Breast epithelium (tissue), 4 donors: ENCODE measurements at places on chromosomes 3 and 15.
A peak's percentile ranks its signal among the peaks of the same experiment; 100 is the strongest.

GRCh38 chr3:195738274-195739044 is 17.7 kb downstream of the MUC20 start:
- no peak for DNase-seq
- H3K4me1 ChIP-seq, result no peaks in the 10 kb centered on the region
- no peak overlapping the region for H3K27ac ChIP-seq
- H3K27me3 ChIP-seq, result no peaks in the 10 kb centered on the region
- no peak overlapping the region for H3K4me3 ChIP-seq

DNA sequence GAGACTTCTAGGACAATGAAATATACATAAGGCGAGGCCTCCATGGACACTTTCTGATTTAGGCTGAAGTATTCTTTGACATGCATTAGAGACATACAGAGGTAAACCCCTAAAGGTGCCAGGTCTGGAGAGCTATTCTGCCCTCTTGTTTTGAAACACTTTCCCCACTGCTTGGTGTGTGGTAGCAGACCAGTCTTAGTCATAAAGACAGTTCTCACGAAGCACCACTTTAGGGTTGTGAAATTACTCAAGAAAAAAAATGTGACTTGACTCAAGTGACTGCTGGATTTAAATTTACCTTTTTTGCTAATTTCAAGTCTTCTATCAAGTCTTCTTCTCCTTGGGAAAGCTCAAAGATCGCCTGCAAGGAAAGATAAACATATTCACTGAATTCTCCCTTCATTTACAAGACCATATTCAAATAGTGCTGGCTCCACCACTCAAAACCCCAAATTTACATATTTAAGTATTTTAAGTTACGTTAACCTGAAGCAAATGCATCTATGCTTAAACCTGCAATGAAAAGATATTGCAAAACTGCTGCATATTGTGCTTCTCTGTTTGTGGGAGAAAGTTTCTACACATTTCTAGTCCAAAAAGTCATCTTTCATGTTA is 48.4 kb downstream of the ARHGEF3 start:
- no peaks in the 10 kb centered on the region for H3K36me3 ChIP-seq
- DNase-seq, result no peak
- no peak overlapping the region for H3K27ac ChIP-seq
- no peaks in the 10 kb centered on the region for H3K4me1 ChIP-seq

DNA sequence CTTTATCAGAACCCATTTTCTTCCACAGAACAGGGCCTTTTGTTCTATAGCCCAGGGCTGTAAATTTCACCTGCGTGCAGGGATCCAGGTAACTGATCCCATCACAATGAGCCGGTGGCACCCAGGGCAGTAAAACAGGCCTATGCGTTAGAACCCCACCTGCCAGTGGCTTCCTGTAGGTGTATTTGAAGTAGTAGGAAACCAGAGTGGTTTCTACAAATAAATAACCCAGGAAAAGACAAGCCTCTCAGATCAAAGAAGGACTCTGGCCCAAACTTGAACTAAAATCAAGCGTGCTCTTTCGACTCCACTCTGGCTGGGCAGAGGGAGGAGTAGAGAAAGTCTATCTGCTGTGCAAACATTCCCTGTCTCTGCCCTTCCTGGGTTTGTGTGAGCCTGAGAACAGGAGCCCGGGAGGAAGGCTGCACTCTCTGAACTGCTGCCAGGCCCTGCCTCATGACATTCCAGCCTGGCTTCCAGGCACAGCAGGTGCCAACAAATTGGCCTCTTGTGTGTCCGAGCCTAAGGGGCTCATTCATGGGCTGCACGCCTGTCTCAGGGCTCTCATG is 77.7 kb downstream of the CEMIP start:
- H3K36me3 ChIP-seq, result no peaks in the 10 kb centered on the region
- peaks cover 14% of the 10 kb centered on the region for H3K4me1 ChIP-seq
- H3K27me3 ChIP-seq, result no peaks in the 10 kb centered on the region
- H3K4me3 ChIP-seq, result no peak overlapping the region
- no peak overlapping the region for H3K27ac ChIP-seq
- DNase-seq, result peak; percentile 57

DNA sequence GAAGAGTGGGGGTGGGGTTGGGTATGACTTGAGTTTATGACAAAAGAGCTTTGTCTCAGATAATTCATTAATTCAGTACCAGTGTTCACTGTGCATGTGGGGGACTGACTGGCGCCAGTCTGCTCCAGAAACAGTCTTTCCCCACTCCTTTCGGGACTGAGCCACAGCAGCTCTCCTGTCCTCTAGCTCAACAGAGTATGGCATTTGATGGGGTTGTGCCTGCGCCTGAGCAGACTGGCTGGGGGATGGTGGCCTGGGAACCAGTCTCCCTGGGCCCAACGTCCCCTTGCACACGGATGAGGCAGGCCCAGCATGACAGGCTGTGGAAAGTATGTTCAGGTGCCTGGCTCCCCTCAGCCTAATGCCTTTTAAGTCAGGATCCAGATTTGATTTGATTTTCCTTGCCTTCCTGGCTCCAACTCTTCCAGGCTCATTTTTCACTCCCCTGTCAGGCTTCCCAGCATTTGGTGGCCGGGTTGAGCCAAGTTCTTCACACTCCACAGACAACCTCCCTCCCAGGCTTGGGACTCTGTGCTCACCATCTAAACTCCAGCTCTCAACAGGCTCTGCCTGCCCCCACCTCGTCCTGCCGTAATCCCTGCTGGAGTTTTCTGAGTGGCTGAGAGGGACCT is 105.0 kb downstream of the MYLK start:
- H3K27ac ChIP-seq, result no peak overlapping the region
- no peaks in the 10 kb centered on the region for H3K27me3 ChIP-seq
- H3K4me1 ChIP-seq, result no peaks in the 10 kb centered on the region

DNA sequence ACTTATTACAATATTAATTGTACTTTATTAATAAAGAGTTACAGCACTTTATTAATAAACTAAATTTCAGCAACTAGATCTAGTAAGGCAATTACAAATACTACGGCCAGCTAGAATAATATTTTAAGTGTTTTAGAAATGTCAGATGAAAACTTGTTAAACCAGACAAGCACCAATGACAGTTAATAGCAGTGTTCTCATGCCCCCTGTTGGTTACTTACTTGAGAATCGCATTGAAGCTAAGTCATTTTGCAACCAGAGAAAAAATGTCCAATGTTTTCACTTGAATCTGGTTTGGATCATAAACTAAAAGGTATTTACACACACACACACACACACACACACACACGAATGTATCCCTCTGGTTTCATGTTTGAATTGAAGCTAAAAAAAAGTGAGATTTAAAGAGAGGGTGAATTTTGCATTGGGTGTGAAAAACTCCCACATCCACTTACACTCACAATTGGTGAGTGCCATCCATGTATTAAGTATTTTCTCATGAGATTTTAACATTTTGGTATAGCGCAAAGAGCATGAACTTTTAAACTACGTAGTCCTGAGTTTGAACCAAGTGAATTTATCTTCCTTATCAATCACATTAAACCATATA is 347.7 kb downstream of the ZBBX start:
- no peak for DNase-seq
- H3K4me3 ChIP-seq, result no peak overlapping the region
- no peak overlapping the region for H3K27ac ChIP-seq
- no peaks in the 10 kb centered on the region for H3K4me1 ChIP-seq
- no peaks in the 10 kb centered on the region for H3K27me3 ChIP-seq

- H3K36me3 ChIP-seq, result no peaks in the 10 kb centered on the region
- DNase-seq, result peak; percentile 55
- no peaks in the 10 kb centered on the region for H3K4me1 ChIP-seq
- H3K27me3 ChIP-seq, result no peaks in the 10 kb centered on the region
- no peak overlapping the region for H3K4me3 ChIP-seq
These were observed 93.9 kb upstream of the RASGRF1 start for GRCh38 chr15:79184465-79184892.

- no peak overlapping the region for H3K4me3 ChIP-seq
- H3K27ac ChIP-seq, result peak overlapping the region; percentile 35
- no peaks in the 10 kb centered on the region for H3K4me1 ChIP-seq
These were observed 43.6 kb upstream of the WWTR1 start for GRCh38 chr3:149701206-149701976.

DNA sequence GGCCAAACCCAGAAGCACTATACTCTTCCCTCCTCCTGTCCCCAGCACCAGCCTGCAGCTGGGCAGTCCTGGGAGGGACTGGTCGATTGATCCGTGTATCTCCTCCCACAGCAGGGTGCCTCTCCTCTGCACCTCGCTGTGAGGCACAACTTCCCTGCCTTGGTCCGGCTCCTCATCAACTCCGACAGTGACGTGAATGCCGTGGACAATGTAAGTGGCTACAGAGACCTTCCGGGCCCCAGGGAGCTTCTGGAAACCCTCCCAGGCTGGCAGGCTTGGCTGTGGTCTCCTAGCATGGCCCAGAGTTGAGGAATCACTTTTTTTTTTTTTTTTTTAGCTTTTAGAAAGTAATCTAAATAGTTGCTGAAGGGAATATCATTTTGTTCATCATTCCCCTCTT is 30.7 kb downstream of the ANKDD1A start:
- no peaks in the 10 kb centered on the region for H3K4me1 ChIP-seq
- no peak overlapping the region for H3K4me3 ChIP-seq
- H3K27ac ChIP-seq, result no peak overlapping the region
- H3K27me3 ChIP-seq, result no peaks in the 10 kb centered on the region

GRCh38 chr3:114361391-114361790 is 67.6 kb downstream of the TIGIT start:
- no peaks in the 10 kb centered on the region for H3K36me3 ChIP-seq
- no peaks in the 10 kb centered on the region for H3K4me1 ChIP-seq
- H3K4me3 ChIP-seq, result no peak overlapping the region
- H3K27ac ChIP-seq, result no peak overlapping the region
- no peaks in the 10 kb centered on the region for H3K27me3 ChIP-seq
- no peak for DNase-seq

- no peak overlapping the region for H3K4me3 ChIP-seq
- H3K27me3 ChIP-seq, result no peaks in the 10 kb centered on the region
- no peaks in the 10 kb centered on the region for H3K4me1 ChIP-seq
- no peak for DNase-seq
These were observed 40.4 kb upstream of the C15orf39 start for GRCh38 chr15:75161106-75161916.

GRCh38 chr3:11569156-11569741 is 74.5 kb downstream of the VGLL4 start:
- H3K4me3 ChIP-seq, result no peak overlapping the region
- peaks cover 14% of the 10 kb centered on the region for H3K4me1 ChIP-seq
- H3K27me3 ChIP-seq, result no peaks in the 10 kb centered on the region
- H3K27ac ChIP-seq, result peak overlapping the region; percentile 93
- no peak for DNase-seq

GRCh38 chr3:19070325-19070724 is 78.0 kb upstream of the KCNH8 start:
- no peak overlapping the region for H3K27ac ChIP-seq
- no peaks in the 10 kb centered on the region for H3K4me1 ChIP-seq
- no peaks in the 10 kb centered on the region for H3K27me3 ChIP-seq
- H3K36me3 ChIP-seq, result no peaks in the 10 kb centered on the region
- no peak for DNase-seq

DNA sequence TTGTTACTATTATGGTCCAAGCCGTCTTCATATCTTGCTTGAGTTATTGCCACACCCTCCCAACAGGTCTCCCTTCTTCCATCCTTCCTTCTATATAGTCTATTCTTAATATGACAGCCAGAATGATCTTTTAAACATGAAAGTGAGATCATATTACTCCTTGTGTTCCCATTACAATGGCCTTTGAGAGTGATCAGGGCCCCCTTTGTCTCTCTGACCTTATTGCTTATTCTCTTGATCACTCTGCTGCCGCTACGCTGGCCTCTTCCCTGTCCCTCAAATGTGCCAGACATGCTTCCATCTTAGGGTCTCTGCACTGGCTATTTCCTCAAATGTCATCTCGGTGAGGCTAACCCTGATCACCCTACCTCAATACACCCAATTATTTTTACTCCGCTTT is 38.1 kb downstream of the UBE2E2 start:
- no peaks in the 10 kb centered on the region for H3K27me3 ChIP-seq
- no peak for DNase-seq

DNA sequence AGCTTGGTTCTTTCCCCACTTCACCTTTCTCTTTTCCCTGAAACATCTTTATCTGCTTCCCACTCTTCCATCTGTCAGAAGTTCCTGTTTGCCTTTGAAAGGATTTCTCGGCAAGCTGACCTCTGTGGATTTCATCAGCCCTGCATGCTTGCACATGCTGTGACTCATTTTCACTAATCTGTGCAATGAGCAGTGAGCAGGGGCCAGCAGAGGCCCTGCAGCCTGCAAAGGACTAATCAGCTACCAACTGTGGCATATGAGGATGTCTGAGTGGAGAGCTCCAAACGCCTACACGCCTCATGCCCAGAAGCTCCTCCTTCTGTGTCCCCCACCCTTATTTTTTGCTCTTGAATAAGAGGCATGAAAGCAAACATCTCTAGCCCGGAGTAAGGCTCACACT is 333.0 kb upstream of the SEMA6D start:
- peak overlapping the region; percentile 48 for H3K27ac ChIP-seq
- DNase-seq, result no peak
- no peaks in the 10 kb centered on the region for H3K36me3 ChIP-seq
- H3K4me3 ChIP-seq, result no peak overlapping the region

DNA sequence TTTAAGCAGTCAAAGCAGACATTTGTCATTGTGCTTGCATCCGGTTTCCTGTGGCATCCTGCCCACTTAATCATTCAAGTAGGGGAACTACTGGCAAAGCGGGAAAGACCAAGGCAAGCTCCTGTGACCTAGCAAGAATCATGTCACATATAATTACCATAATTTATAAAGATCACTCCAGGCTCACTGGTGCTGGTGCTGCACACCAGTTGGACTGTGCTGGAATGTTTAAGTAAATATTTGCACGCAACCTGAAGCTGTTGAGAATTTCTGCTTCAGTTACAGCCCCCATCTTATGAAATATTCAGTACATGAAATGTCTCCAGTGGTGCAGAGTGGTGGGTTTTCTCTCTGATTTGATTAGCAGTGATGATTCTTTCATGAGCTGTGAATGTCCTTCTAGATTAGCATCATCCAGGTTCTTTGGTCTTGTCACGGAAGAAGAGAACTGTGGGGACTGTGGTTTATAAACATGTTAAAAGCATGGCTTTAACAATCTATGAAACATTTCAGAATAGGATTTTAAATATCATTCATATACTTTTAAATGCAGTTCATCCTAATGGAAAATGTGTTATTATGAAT is 621.3 kb upstream of the EPHA6 start:
- no peak for DNase-seq
- no peak overlapping the region for H3K27ac ChIP-seq
- H3K27me3 ChIP-seq, result no peaks in the 10 kb centered on the region
- H3K4me3 ChIP-seq, result no peak overlapping the region
- H3K4me1 ChIP-seq, result no peaks in the 10 kb centered on the region
- H3K36me3 ChIP-seq, result no peaks in the 10 kb centered on the region

GRCh38 chr3:9111866-9112265 is 137.6 kb downstream of the SRGAP3 start:
- no peak overlapping the region for H3K4me3 ChIP-seq
- no peaks in the 10 kb centered on the region for H3K27me3 ChIP-seq
- no peak for DNase-seq
- H3K27ac ChIP-seq, result no peak overlapping the region
- no peaks in the 10 kb centered on the region for H3K36me3 ChIP-seq

DNA sequence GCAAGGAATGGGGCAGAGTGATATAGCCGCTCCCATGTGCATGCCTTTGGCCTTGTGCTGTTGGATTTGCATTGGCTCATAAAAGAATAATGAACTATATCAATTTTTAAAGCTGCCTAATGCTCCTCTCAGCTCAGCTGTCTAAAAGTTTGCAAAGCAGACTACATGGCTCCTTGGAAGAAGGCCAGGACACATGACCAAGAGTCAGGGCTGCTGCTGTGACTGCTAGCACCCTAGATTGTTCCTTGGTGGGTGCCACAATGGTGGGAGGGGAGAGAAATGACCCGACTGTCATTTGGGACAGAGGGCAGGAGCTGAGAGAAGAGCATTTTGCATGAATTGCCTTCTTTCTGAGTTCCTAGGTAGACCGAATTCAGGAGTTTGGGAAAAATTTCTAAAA is 307.9 kb downstream of the PDCD6IP start:
- no peak overlapping the region for H3K4me3 ChIP-seq
- no peak overlapping the region for H3K27ac ChIP-seq
- no peaks in the 10 kb centered on the region for H3K4me1 ChIP-seq
- no peaks in the 10 kb centered on the region for H3K27me3 ChIP-seq
- DNase-seq, result no peak
